ENCODE measurements at places on chromosomes 11 and 22.

DNA sequence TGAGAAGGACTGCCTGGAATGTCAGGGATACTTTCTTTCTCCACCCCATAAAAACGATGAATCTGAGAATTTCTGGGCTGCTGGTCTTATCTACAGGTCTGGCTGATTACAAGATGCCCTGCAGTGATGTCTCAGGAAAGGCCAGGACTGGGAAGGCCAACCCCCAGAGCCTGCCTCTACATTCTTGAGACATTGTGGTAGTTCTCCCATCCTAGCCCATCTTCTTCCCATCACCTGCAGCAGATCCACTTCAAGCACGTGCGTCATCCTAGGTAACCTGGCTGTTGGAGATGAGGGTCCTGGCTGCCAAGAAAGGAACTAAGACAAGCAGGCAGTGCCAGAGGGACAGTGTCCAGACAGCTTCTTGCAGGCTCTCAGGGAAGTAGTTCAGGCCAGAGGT is 44.1 kb upstream of the E2F8 start:
- DNase-seq, result no peak

DNA sequence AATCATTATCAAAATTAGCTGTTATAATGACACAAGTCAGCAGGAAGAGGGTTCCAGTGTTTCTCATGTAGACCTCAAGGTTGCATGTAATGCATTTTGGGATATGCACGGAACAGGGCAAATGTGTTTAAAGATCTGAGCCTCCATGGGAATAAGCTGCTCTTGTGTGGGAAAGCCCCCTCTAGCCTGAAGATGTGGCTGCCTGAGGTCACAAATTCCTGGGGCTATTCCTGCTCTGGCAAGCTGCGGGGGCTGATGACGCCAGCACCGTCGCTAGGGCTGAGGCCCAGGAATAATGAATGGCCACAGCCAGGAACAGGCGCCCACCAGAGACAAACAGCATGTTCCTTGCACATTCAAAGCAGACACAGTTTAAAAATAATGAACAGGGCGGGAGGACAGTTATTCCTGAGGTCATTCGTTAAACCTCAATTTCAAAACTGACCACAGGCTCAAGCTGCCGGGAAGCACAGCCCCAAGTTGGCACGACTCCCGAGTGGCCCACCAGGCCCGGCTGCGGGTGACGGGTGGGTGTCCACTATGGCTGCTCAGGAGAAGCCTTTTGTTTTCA is 11.7 kb downstream of the OSBPL5 start:
- no peak for DNase-seq

- no peak for DNase-seq
Measured at GRCh38 chr11:15859411-15859810, 496.9 kb downstream of the SOX6 start.

DNA sequence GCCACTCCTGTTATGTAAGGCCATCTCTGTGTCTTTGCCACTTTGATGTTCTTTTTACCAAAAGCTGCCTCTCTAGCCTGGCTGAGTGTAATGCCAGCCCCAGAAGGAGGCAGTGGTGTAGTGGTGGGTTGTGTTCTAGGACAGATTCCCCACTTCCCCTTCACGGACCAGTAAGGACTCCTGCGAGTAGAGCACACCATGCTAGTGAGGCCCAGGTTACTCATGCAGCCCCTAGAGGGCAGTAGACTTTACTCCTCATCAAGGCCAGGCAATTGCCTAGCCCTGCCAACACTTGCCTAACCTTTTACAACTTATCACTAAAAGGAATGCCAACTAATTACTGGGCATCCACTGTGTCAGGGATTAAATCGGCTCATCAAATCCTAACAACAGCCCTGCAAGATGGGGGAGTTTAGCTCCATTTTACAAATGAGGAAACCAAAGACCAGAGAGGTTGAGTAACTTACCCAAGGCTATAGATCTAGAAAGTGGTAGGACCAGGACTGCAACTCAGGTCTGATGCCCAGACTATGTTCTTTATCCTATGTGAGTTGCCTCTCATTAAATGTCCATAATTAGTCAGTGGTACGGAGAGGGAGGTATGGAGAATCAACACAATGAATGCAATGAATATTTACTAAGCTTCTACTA is 75.3 kb downstream of the APIP start:
- DNase-seq, result peak; percentile 88

GRCh38 chr11:92322225-92322624 is 97.6 kb downstream of the FAT3 start:
- DNase-seq, result no peak

GRCh38 chr11:65506772-65507505 is 8.1 kb downstream of the MALAT1 start:
- peak; percentile 70 for DNase-seq

DNA sequence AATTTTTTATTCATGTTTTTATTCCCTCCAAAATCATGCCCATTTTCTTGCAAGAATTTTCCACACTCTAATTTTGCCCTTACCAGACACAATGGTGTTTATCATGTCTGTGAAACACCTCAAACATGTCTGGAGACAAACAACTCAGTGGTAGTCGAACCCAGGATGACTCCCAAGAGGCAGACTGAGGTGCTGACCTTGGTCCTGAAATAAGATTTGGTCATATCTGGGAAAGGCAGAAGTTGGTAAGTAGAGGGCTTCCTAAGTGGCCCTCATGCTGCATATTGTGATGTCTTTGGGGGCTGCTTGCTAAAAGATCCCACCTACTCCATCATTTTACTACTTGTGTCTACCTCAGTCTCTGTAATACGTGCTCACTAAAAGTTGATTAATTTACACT is 369.4 kb upstream of the ISX start:
- peak; percentile 2 for DNase-seq

GRCh38 chr22:28768701-28769393 is 3.6 kb upstream of the CCDC117 start:
- no peak for DNase-seq

- DNase-seq, result no peak
Measured at GRCh38 chr11:74691755-74692154, 39.5 kb downstream of the CHRDL2 start.

DNA sequence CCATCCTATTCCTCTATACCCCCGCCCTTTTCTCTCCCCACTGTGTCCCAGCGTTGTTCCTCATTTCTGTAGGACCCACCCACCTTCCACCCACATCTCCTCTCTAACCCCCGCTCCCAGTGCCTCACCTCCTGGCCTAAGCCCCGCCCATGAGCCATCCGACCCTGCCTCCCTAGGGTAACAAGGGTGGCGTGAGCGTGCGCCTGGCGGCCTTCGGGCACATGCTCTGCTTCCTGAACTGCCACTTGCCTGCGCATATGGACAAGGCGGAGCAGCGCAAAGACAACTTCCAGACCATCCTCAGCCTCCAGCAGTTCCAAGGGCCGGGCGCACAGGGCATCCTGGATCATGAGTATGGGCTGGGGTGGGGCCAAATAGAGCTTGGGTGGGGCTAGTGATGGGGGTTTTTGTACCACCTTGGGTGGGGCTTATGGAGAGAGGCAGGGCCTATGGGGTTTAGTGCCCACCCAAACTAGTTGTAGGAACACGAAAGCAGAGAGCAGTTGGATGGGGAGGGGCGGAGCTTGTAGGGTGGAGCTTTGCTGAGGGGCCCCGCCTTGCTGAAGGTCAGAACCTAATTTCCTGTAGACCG is 4.5 kb downstream of the INPP5J start:
- DNase-seq, result no peak

GRCh38 chr11:3159296-3160190 is 5.6 kb downstream of the OSBPL5 start:
- no peak for DNase-seq

- DNase-seq, result no peak
Measured at GRCh38 chr11:64379160-64379559, 20.2 kb downstream of the RPS6KA4 start.

GRCh38 chr11:76781807-76782530 is 1.2 kb upstream of the TSKU start:
- DNase-seq, result no peak

GRCh38 chr11:1728301-1728700 is 22.1 kb downstream of the IFITM10 start:
- no peak for DNase-seq

DNA sequence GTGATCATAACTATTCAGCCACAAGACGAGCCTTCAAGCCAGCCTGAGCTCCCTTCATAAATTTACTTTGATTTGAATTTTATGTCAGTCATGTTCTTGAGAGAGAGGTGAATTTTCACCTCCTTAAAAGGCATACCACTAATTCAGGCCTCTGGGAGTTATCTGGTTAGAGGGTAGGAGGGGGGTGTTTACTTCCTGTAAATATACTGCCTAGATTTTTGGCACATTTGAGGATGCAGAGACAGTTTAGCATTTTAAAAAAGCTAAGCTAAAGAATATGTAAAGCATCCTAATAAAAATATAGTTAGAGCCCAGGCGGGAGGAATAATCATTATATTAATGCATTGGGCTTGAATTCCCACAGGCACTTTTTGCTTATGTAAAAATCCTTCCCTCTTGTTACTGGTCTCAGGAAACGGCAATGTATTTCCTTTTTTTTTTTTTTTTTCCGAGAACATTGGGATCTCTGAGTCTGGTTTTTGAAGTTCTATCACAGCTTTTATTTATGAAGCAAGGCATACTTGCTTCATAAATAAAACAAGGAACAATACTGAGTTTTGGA is 116.5 kb downstream of the CSNK2A3 start:
- DNase-seq, result no peak

DNA sequence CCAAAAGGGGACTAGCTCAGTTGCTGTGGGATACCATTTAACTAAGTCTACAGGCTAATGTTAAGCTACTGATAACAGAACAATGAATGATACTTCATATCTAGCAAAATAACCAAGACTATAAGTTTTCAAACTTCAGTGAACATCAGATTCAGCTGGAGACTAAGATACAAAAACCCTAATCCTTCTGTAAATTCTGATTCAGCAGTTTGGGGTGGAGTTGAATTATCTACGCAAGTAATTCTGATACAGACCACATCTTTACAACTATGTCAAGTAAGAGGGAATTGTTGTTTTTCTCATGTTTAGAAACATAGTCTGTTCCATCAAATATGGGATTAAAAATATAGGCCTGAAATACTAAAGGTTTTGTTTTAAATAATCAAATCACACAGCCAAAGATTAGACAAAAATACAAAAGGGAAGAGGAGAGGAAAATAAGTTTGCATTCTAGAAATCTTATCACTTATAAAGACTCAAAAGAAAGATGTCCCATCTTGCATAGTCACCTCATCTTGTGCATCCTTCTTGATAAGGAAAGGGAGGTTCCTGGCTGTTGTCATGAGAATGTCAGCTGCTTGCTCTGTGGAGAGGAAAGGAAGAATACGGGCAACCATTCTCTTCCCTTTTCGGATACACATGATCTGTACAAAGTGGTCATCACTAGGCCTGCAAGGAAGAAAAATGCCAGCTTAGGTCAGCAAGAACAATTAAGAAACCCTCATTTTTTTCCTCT is 21.4 kb downstream of the PATL1 start:
- no peak for DNase-seq

- DNase-seq, result peak; percentile 71
Measured at GRCh38 chr11:117843666-117844484, 19.3 kb upstream of the FXYD2 start.

- no peak for DNase-seq
Measured at GRCh38 chr11:26575946-26576345, 3.9 kb upstream of the MUC15 start.

DNA sequence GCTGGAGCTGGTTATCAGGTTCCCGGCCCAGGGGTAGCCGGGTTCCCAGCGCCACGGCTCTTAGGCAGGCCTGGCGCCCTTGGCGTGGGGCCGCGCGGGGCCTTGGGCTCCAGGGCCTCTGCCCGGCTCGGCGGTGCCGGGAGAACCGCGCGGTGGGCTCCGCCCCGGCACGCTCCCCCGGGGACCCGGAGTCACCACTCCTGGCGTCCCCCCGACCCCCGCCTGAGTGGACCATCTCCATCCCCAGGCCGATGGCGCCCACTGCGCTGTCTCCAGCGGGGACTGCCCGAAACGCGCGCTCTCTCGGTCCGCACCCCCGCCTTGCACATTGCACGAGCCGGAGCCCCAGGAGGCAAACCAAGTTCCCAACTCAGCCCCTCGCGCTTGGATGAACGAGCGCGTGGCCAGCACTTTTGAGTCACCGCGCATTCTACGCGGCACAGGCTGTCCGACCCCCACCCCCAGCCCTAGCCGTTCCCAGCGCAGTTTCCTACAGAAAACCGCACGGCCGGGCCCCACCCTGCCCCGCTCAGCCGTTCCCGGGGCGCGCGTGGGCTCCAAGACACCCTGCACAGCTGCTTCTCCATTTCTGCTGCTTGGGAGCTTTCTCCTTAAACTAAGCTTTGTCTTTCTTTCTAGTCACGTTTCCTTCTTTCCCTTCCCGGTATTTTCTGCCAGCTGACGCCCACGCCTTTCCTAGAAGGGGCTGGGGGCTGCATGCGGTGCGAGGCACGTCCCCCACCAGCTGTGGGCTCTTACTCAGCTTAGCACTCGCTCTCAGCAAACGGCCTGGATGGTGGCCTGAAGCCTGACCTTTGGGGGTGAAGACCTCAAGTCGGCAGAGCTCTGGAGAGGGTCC is 650 bp upstream of the CHID1 start:
- peak; percentile 64 for DNase-seq

DNA sequence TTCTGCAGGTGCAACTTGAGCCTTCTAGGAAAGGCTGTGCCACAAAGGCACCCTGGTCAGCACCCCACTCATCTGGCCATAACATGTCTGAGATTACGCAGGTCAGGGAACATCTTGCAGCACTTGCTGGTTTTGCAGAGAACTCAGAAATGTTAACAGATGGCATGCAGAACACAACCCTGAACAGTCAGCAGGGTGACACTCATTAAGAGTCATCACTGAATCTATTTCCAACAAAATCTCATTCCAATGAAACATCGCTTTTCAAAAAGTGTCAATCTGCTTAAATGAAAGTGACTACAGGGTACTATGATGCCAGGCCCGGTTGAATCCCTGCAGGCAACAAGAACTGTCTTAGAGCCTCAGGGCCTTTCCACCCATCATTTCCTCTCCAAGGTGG is 369.8 kb upstream of the CCDC90B start:
- DNase-seq, result no peak

DNA sequence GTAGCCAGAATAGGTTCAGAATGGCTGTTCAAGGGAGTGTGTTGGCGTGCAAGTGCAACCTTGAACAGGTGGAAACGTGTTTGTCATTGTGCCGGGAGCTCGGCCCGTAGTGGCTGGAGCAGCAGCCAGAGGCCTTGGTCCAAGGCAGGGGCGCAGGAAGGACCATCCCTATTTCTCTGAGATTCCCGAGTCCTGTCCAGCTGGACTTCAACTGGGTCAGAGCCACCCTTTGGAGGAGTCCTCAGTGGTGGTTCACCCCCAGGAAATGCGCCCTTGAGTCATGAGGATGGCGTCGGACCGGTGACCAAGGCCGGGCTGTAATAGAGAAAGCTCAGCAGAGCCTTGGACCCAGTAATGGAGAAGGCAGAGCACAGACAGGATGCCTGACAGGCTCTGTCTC is 1402.0 kb downstream of the BRD1 start:
- DNase-seq, result no peak

DNA sequence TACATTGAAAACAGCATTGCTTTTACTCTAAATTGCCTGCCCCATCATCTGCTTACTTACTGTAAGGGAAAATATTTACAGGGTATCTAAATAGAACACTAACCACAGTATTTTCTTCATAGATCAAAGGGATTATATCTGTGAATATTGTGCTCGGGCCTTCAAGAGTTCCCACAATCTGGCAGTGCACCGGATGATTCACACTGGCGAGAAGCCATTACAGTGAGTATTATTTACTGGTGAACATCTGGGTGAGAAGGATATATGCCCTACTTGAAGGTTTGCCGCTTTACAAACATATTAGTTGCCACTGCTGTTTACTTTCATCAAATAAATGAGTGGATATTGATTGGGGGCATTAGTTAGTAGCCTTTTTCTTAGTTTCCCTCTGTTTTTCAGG is 5.9 kb upstream of the CNTF start:
- DNase-seq, result peak; percentile 50

All from A673 (cell line).